NCI-H2171 (cell line): ENCODE measurements at places on chromosomes 3 and 15.

GRCh38 chr15:85312486-85312885 lies 67.9 kb upstream of the AKAP13 start:
- no peak for DNase-seq

- no peak for DNase-seq
These were observed 199.7 kb downstream of the CHL1 start for GRCh38 chr3:396293-396692.

DNA sequence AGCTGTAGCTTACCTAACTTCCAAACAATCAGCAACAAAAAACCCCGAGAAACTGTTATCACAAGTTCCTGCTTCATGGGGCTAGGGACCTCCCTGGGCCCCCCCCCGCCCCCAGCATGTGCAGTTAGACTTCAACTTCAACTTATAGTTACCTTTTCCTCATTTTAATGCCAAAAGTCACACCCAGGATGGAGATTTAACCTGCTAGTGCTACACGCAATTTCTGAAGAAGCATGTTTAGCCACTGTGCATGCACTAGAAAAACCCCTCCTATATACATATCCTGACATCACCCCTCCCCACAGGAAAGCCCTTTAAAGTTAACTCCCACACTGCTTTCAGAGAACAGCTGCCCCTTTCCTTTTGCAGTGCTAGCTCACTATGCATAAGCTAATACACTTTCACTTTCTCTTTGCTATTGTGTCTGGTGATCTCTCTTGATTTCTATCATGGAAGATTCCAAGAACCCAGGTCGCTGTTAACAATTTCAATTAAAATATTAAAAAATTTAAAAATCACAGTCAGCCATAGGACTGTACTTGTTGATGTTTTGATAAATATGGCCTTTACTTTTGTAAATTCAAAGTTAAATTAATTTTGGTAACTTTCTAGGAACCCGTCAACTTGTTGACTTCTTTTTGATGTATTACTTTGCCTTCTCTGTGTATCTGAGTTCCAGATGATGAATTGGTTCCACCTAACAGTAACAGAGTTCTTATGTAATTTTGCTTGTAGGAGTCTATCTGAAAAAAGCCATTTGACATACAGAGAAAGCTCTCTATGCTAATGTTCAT lies 75.2 kb upstream of the ACAD9 start:
- no peak for DNase-seq

DNA sequence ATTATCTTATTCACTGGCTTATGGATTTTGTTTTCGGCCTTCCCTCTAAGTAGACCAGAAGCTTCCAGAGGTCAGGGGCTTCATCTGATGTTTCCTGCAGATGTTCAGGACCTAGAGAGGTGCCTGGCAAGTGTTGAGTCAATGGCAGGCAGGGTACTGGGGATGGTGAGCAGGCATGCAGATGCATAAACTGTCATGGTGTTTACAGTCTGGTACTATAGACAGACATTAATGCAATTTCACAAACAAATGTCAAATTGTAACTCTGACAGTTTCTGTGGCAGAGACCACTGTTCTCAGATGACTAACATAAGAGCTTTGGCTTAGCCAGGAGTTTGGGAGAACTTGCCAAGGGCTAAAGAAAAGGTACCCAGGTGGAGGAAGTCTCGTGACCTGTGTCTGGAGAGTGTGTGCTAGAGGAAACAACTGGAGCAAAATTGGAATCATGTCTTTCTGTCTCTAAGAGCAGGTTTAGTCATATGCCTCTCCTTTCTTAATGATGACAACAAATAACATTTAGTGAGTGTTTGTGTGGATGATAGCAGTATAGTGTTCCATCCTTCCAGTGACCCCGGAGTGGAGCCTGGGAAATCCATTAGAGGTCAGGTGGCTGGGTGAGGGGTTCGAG lies 53.7 kb upstream of the TRAK1 start:
- DNase-seq = no peak

GRCh38 chr3:123773681-123774431 lies 110.3 kb downstream of the MYLK start:
- no peak for DNase-seq

DNA sequence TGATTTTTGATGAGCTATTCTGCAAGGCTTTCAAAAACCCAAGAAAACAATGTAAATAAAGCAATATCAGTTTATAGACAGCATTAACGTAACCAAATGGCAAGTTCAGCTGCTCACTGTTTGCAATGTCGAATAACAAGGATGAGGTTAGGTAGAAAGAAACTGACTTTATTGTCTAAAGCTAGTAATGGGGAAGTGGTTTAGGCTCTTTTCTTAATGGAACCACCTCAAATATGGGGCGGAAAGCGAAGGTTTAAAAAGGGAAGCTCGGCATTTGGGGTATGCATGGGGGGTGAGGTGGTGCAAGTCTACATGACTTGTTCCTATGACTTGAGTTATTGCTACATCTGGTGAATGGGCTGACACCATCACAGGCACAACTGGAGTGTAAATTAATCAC lies 1060.2 kb downstream of the NSUN3 start:
- DNase-seq = no peak

DNA sequence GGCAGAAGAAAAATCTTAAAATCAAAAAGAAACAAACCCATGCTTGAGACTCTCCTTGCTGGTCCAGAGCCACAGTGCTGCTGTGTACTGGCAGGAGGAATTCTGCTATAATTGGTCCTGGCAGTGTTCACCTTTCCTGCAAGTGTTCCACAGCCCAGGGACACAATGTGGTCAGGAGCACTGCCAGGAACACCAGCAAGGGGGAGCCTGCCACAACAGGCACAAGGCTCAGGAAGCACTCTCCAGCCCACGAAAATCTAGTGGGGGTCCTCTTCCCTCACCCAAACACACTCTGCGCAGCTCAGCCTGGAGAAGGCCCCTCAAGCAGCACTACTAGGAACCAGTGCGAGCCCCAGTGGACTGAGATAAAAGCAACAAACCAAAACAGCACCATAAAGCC lies 92.9 kb downstream of the UBE3A start:
- DNase-seq = no peak

GRCh38 chr3:72738752-72739530 lies 109.3 kb downstream of the SHQ1 start:
- DNase-seq = peak; percentile 41

DNA sequence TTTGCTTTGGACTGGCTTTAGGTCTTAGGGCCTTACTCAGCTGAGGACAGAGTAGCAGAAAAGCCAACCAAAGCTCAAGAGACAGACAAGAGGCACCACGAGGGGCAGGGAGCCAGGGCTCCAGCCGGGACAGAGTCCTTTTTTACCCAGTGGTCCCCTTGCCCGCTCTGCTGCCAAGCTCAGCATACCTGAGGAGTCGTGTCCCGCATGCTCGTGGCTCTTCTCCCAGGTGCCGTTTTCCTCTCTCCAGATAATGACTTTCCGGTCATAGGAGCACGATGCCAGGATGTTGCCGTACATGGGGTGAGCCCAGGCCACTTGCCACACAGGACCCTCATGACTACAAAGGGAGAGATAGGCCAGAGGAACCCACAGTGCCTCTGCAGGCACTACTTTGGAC lies 8.5 kb downstream of the SEC13 start:
- DNase-seq = no peak

DNA sequence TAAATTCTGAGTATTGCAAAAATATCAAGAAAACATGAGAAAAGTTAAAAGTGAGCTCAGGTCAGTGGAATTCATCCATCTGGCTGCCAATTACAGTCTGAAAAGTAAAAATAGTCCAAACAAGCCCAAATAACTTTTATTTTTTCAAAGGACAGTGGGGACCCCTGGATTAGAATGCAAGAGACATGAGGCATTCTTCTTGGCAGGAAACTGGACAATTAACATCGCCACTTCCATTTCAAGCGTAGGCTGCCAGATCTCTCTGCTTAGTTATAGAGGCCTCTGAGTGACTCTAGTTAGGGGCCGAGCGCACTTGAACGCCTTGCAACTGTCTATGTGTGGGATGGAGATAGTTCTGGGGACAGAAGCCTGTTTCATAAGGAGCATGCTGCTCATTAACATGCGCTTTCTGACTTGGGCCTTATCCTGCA lies 189.1 kb downstream of the GHSR start:
- DNase-seq = no peak

GRCh38 chr3:190996181-190996775 lies 133.8 kb upstream of the GMNC start:
- no peak for DNase-seq
